ENCODE measurements at places on chromosomes 6 and 20. TPM values are rescaled to one million over a fixed set of nuclear protein-coding genes. Genes with fewer than 3 reads are reported as not detected.

RFX6 gene
- total RNA-seq, result not detected

PPP1R3D gene
- 3.4 TPM for total RNA-seq

MTFR2 gene
- 2.6 TPM for total RNA-seq

GRCh38 chr6:11379805-11380204, 147.3 kb upstream of the NEDD9 start:
- DNase-seq, result no peak

DNA sequence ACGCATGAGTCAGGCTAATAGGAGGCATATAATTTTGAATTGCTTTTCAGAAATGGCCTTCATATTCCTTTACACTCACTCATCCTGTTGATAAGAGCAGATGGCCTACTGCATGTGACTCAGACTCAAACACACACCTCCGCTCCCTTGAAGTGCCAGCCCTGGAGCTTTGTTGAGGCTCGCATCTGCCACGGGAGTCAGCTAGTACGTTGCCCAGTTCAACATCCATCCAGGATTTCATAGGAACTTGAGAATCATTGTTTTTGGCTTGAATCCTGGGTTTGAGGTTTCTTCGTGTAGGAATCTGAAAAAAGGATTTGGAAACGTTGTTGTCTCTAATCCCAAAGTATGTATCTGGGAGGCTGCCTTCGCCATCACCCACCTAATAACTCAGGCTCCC, 87.4 kb upstream of the JAG1 start:
- no peak for DNase-seq

DNA sequence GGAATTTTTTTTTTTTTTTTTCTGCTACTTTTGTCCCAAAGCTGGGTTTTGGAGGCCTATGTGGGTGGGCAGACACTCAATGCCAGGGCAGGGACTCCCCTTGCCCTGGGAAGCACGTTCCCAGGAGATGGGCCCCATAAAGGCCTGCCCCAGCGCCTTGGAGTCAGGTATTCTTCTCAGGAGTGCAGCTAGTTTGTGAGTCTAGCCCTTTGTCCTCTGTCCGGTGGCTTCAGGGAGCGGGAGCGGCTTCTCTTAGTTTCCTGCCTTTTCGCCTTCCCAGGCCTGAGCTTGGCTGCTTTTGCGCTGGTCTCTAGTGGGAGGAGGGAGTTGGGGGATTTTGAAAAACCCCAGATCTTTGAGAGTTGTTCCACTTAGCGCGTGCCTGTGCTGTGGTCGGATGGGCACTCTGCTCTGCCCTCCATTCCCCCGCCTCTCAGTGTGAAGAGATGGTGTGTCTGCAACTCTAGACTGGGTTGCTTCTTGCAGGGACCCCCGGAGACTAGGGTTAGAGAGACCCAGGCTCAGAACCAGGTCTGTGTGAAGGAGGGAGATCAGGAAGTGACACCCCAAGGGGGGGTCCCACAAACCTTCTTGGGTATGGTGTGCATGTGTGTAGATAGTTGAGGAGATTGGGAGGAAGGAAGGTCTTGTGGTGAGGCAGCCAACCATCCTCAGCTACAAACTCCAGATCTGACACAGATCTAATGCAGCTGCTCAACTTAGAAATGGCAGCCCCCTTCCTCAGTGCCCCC, 1.3 kb downstream of the PLCG1 start:
- no peak for DNase-seq

DNA sequence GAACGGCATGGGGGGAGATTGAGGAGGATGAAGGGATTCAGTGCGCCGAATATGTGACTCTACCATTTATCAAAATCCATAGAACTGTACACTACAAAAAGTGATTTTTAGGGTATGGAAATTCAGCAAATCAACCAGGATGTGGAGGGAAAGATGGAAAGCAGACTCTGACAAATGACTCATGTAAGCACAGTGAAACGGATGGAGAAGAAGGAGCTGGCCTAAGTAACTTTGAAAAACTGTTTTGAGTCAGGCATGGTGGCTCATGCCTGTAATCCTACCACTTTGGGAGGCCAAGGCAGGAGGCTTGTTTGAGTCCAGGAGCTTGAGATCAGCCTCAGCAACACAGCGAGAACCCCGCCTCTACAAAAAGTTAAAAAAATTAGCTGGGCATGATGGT, 39.2 kb downstream of the MUC22 start:
- DNase-seq, result no peak

Measured in H7 (cell line).